EL (cell line): ENCODE measurements at places on chromosomes 5 and 9.

DNA sequence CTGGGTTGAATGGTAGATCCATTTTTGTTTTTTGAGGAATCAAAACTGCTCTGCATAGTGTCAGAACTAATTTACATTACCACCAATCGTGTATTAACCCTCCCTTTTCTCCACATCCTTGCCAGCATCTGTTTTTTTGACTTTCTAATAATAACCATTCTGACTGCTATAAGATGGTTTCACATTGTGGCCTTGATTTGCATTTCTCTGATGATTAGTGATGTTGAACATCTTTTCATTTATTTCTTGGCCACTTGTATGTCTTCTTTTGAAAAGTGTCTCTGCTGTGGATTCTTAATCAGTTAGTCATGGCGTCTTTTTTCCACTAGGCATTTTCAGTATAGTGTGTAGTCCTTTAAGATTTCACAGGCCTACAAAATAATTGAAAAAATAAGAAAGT, 2144.3 kb upstream of the C9orf72 start:
- DNase-seq: no peak

GRCh38 chr9:127311239-127311741, 46.7 kb downstream of the GARNL3 start:
- peak; percentile 60 for DNase-seq

- no peak for DNase-seq
These were observed 30.2 kb downstream of the C5orf15 start for GRCh38 chr5:133938039-133938821.

DNA sequence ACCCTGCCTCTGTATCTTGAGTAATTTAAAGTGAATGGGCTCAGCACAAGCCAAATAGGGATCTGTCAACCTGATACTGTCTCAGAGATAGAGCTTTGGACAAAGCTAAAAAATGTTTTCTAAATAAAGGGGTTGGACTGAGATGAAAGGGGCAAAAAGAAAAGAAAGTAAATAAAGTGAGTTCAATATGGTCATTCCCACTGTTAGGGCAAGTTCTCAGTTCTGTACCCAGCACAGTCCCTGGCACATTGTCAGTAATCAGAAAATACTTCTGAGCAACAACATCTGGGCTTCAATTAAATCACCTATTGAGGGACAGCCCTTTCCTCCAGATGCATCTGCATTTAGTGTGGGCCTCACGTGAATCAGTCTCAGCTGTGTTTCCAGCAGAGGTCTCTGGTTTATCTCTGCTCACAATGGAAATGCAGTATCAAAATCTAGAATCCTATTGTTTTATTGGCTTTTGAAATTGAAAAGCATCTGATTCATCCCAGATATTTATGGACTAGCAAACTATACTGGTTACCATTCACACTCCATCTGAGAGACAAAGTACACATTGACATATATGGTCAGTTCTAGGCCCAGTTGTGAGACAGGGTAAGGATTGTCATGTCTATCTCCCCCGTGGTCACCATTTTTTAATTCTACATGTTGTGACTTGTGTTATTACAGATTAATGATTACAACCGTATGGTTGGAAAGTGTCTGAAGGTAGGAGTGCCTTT, 35.6 kb downstream of the ZNF474 start:
- DNase-seq: no peak

GRCh38 chr9:98575379-98576346, 133.1 kb downstream of the GABBR2 start:
- DNase-seq: peak; percentile 76

- DNase-seq: peak; percentile 59
These were observed 205.7 kb downstream of the AGTPBP1 start for GRCh38 chr9:85536076-85536475.
